Hematopoietic multipotent progenitor cell treated with erythropoietin and hydrocortisone succinate and interleukin-3 and kit ligand, for 4 days (in vitro differentiated cells): ENCODE measurements at places on chromosomes 2 and 18.

DNA sequence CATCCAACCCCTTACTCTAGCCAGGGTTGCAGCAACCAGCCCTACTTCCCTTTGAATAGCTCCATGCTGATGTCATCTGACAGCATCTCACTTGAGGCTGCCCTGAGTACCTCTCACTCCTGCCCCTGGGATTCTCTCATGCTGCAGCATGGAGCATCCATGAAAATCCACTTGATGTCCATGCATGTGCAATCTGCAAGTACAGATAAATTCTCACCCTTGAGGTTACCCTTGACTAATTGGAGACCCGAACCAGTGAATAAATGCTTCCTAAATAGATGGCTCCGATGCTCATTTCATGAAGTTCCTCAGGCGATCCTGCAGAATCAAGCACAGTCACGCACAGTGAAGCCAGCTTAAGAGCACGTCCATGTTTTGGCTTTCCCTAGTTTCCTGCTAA lies 298.3 kb downstream of the RBM43 start:
- DNase-seq = no peak

DNA sequence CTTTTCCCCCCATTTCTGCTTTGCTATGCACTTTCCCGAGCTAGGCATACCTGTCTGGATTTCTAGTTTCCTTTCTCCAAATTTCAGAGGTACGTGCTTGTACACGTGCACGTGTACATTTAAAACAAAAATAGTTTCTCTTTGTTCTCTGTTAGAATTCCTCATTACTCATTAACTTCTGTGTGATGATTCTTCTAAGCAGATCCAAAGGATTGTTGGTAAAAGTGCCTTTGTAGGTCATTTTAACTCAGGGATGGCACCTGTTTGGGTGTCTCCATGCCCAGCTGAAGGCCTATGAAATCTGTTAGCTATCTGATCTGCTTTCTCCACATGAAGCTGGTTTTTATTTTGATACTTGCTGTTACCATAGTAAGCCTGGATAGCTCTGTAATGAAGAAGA lies 264.3 kb downstream of the LPIN1 start:
- DNase-seq = no peak

- DNase-seq = no peak
Measured at GRCh38 chr18:57110290-57110689, 36.6 kb upstream of the BOD1L2 start.

DNA sequence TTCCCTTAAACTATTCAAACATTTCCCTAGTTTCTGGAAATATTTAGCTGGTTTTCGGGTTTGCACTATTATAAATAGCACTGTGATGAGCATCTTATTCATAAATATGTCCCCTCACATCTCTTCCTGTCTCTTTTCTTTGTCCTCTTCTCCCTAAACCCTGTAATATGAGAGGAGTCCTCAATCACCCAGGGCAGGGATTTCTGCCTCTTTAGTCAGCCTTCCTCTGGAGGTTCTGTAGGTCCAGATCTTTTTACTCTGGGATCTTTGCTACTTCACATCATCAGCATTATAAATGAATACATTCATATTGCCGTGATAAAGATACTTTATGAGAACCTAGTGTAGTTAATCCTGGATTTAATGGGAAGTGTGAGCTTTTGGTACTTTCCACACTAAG lies 87.9 kb upstream of the TTN start:
- no peak for DNase-seq

DNA sequence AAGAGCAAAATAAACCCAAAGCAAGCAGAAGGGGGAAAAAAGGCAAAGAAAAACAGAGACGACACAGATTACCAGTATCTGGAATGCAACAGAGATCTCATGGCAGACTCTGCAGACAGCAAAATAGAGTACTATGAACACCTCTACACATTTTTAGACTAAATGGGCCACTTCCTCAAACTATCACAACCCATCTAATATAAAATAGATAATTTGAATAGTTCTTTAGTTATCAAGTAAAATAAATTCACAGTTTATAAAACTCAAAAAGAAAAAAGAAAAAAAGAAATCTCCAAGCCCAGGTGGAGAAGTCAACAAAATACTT lies 16.6 kb downstream of the SESTD1 start:
- DNase-seq = no peak

- DNase-seq = peak; percentile 82
Measured at GRCh38 chr2:188524519-188525113, 232.9 kb downstream of the GULP1 start.

GRCh38 chr2:119011162-119011909 lies 69.3 kb downstream of the MARCO start:
- DNase-seq = peak; percentile 65

- DNase-seq = peak; percentile 40
Measured at GRCh38 chr2:147331790-147332419, 512.9 kb upstream of the ACVR2A start.

- DNase-seq = no peak
Measured at GRCh38 chr2:60408811-60409530, 144.5 kb downstream of the BCL11A start.

DNA sequence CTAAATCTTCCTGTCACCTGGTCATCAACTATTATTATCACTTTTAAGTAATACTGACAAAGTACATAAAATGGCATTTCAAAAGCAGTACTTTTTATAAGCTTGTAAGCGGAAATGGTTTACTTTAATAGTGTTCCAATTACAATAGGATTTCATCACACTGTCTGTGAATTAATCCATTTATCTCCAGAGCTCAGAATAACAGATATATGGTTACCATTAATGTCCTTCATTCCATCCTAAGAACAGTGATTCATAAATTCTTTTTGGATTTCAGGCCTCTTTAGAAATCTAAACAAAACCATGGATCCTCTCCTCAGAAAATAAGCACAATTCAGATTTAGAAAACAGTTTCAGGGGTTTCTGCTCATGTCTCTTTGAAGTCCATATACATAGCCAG lies 68.4 kb downstream of the PID1 start:
- no peak for DNase-seq

DNA sequence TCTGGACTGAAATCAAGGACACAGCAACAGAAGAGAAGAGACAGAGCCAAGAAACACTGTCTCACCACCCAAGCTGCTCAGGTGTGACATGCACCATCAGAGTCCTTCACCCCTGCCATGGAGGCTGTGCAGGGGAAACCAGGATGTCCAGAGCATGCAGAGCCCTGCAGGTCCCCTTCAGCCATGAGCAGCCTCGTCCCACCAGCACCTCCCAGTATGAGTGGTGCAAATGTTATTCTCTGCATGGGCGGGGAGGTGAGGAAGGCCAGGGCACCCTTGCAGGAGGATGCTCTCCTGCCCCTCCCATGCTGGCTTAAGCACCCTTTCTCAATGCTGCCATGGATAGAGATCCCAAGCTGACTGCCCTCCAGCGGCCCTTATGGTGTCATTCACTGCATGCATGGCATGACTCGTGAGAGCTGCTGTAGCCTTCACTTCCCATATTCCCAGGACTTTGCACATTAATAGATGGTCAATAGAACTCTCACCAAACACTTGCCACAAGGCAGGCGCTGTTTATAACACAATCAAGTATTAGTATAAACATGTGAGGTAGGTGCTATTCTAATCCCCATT lies 171.0 kb downstream of the ANAPC1 start:
- no peak for DNase-seq

DNA sequence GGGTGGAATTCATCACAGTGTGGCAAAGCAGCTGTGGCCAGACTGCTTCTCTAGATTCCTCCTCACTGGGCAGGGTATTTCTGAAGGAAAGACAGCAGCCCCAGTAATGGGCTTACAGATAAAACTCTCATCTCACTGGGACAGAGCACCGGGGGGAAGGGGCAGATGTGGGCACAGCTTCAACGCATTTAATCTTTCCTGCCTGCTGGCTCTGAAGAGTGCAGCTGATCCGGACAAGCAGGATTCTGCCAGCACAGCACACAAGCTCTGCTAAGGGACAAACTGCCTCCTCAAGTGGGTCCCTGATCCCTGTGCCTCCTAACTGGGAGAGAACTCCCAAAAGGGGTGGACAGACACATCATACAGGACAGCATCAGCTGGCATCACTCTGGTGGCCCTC lies 779.9 kb upstream of the CNTNAP5 start:
- no peak for DNase-seq

GRCh38 chr2:30990671-30991070 lies 147.6 kb downstream of the GALNT14 start:
- DNase-seq = no peak

- no peak for DNase-seq
Measured at GRCh38 chr2:49640630-49641029, 486.3 kb upstream of the FSHR start.

GRCh38 chr2:217757108-217757463 lies 245.7 kb downstream of the TNS1 start:
- DNase-seq = no peak

GRCh38 chr2:158717366-158718195 lies 77.5 kb upstream of the DAPL1 start:
- DNase-seq = no peak

DNA sequence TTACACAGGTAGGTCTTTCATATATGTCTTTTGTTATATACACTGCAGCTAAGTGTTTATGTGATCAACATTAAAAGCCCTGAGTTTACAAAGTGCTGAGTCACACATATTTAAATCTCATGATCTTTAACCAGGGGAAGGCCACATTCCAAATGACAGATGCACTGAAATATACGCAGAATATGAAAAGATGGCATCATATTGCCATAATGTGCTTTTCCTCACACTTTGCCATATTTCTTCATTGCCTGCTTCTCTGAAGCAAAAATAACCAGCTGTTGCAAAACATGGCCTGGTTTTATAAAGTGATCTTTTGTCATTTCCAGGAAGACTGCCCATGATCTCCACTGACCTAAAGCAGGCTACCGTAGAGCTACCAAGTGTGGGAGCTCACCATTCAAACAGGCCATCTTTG lies 93.5 kb upstream of the MAPRE2 start:
- DNase-seq = peak; percentile 41

GRCh38 chr18:48575658-48576456 lies 37.0 kb downstream of the CTIF start:
- DNase-seq = no peak

GRCh38 chr18:38587571-38587970 lies 1022.0 kb upstream of the CELF4 start:
- no peak for DNase-seq

- peak; percentile 84 for DNase-seq
Measured at GRCh38 chr2:10283106-10284062, 19.3 kb upstream of the HPCAL1 start.

DNA sequence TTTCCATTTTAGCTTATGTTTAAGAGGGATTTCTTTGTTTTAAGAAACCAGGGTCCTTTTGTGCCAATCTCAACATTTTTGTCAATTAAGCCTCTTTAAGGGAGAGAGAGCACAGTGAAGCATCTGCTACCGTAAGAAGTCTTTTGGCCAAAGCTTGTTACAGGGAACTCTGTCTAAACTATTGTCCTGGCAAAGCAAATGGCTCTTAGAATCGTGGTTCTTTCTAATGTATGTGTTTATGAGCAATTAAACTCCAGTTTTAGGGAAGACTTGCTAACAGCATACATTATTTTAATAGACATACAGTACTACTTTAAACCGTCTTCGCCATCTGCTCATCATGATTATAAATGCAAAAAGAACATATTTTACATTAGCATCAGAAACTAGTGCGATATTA lies 202.1 kb downstream of the CDCA7 start:
- no peak for DNase-seq

DNA sequence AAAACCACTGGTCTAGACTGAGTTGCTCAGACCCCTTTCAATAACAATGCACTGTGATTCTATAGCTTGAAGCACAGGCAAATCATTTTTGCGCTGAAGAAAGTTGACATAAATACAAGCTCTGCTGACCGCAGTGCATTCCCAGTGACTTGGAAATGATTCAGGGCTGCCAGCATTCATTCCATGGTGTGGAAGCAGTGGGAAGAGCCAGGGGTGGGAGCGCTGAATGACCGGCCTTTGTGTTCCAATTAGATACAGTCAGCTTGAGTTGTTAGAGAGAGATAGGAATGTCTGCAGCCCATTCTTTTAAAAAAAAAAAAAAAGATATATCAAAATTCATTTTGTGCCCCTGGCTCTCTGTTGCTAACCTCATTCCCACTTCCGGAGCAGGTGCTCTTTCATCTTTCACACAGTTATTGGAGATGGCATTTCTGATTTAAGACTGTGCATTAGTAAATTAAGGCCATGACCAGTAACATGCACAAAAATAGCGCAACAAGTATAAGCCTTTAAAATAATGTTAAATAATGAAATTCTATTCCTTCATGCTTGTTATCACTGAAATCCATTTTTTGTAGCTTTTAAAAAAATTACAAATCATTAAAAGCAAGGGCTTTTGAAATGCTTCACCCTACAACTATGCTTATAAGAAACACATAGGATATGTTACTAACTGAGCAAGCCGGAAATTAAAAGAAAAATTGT lies 59.4 kb upstream of the CTLA4 start:
- no peak for DNase-seq

- no peak for DNase-seq
Measured at GRCh38 chr2:68548396-68548795, 81.0 kb downstream of the APLF start.

DNA sequence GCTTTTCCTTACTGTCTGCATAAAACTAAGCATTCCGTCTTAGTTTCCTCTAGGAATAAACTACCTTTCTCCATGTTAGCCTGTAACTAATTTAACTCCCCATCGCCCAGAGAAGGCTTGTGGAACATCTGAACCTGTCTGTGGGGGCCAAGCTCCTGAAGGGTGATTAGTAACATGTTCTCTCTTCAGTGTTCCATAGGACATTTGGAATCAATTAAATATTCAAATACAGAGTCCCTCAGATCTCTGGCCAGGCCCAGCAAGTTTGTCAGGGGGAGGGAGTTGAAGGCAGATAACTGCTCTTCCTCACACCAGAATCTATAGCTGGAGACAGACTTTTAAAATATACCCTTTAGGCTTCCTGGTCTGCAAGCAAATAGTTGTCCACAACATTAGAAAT lies 8.8 kb downstream of the RDH14 start:
- DNase-seq = no peak

GRCh38 chr2:141570474-141571131 lies 560.2 kb downstream of the LRP1B start:
- DNase-seq = no peak

- DNase-seq = no peak
Measured at GRCh38 chr2:233223059-233223894, 28.2 kb upstream of the ATG16L1 start.

DNA sequence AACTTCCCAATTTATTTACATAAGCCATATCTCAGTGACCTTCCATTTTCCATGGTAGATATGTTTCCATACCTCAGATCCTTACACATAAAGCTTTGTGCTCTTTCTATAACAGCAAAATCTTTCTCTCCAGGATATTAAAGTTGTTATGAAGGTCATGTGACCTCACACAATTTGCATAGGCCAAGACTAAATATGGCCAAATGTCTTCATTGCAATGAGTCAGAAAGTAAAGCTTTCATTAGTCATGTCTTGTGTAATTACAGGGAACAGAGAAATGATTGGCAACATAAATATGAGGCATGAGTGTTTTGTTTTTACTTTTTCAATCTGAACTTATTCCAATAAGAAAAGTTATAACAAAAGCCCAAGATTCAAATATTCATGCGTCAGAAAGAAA lies 243.5 kb downstream of the ASXL3 start:
- DNase-seq = no peak

- no peak for DNase-seq
Measured at GRCh38 chr2:121075641-121076497, 209.1 kb downstream of the TFCP2L1 start.
